ENCODE measurements at places on chromosomes 7 and 10.
A peak's percentile ranks its signal among the peaks of the same experiment; 100 is the strongest.

GRCh38 chr10:34628174-34628796, 186.8 kb downstream of the PARD3 start:
- DNase-seq = no peak

GRCh38 chr7:21149809-21150208, 278.1 kb upstream of the SP4 start:
- no peak for DNase-seq

GRCh38 chr10:92290076-92290836, 622 bp downstream of the CPEB3 start:
- peak; percentile 31 for DNase-seq

DNA sequence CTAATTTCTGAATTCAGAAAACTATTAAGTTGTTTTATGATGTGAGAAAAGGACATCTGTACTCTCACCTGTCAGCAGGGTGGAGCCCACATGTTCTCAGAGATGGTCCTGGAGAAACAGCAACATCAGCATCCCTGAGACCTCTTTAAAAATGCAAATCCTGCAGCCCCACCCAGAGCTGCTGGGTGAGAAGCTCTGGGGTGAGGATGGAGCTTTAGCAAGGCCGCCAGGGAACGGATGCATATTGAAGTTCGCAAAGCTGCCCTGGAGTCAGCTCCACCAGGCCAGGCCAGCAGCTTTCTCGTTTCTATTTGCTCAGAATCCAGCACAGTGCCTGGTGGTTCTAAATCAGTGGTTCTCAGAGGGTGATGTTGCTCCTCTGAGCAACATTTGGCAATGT, 49.1 kb downstream of the PRKCQ start:
- no peak for DNase-seq

GRCh38 chr10:52786098-52786497, 13.5 kb upstream of the MBL2 start:
- DNase-seq = no peak

- no peak for DNase-seq
Observed at GRCh38 chr7:25795824-25796235, 356.2 kb upstream of the NFE2L3 start.

- DNase-seq = no peak
Observed at GRCh38 chr7:106346678-106347217, 62.0 kb upstream of the NAMPT start.

DNA sequence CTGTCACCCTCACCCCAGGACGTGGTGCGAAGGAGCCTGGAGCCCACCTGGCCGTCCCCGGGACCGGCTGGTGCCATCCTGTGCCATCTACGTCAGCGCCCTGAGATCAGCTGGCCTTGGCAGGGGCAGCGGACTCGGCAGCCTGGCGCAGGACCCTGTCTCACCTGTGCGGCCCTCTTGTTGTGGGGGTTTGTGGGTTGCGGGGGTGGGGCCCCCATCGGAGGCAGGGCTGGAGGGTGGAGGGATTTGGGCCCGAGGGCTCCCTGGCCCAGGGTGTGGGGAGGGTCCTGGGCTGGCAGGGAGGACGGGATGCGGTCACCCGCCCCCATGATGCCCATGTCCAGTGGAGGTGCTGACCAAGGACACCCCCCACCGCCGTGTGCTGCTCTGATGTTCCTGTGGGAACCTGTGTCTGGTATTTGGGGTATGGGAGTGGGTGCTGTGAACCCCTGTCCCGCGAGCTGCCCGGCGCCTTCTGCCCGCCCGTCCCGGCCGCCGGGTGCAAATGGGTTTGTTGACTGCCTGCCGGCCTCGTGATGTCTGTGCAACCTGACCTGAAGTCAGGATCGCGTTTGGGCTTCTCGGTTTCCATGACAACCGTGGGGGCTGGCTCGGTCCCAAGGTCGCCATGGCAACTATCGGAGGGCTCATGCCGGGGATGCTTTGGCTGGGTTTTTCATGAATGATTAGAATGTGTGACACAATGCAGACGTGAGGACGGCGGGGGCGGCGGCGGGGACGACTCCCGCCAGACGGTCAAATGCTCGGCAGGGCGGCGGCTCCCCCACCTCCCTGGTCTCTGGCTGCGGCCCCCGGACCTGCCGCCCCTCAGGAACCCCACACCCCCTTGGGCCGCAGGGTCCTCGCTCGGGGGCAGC, 7.3 kb downstream of the MAFK start:
- peak; percentile 78 for DNase-seq

GRCh38 chr10:114478281-114478680, 74.0 kb upstream of the AFAP1L2 start:
- no peak for DNase-seq

GRCh38 chr10:71863203-71863602, 12.2 kb upstream of the PSAP start:
- no peak for DNase-seq

- DNase-seq = no peak
Observed at GRCh38 chr10:43155741-43156140, 17.5 kb downstream of the CSGALNACT2 start.

- DNase-seq = no peak
Observed at GRCh38 chr10:1274701-1275544, 218.7 kb downstream of the WDR37 start.

- DNase-seq = no peak
Observed at GRCh38 chr7:39168403-39169098, 190.8 kb downstream of the POU6F2 start.

GRCh38 chr7:1525409-1525808, 5.1 kb upstream of the MAFK start:
- no peak for DNase-seq

GRCh38 chr7:27651702-27652101, 11.0 kb downstream of the HIBADH start:
- no peak for DNase-seq

GRCh38 chr10:88989824-88990383, 694 bp upstream of the FAS start:
- DNase-seq = peak; percentile 47

DNA sequence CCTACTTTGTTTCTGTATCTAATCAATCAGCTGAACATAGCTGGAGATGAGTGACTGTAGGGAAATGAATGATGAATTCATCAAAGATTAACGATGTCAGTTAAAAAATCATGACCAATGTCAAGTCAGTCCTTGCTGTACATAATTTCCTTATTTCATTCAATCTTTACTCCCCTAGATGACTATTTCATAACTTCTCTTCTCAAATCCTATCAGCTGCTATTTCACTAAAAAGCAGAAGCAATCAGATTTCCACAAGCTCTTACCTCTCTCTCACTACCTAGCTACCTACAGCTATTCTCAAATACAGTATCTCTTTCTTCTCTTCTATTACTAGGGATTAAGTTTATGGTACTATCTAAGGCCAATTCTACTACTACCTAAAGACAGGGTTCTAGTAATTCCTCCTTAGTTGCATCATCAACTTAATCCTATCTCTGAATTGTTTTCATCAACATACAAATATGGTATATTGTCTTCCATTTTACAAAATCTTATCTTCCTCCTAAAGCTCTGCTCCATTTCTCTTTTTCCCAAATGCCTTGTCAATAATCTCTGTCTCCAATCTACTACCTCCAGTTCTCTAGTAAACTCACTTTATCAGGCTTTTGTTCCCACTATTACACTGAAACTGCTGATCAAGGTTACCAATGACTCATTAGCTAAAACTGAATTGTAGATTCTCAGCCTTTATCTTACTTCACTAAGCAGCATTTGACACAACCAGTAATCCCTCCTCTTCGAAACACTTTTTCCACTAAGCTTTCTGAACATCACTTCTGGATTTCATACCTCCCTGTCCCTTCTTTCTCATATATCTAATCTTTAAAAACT, 28.4 kb downstream of the JMJD1C start:
- no peak for DNase-seq

DNA sequence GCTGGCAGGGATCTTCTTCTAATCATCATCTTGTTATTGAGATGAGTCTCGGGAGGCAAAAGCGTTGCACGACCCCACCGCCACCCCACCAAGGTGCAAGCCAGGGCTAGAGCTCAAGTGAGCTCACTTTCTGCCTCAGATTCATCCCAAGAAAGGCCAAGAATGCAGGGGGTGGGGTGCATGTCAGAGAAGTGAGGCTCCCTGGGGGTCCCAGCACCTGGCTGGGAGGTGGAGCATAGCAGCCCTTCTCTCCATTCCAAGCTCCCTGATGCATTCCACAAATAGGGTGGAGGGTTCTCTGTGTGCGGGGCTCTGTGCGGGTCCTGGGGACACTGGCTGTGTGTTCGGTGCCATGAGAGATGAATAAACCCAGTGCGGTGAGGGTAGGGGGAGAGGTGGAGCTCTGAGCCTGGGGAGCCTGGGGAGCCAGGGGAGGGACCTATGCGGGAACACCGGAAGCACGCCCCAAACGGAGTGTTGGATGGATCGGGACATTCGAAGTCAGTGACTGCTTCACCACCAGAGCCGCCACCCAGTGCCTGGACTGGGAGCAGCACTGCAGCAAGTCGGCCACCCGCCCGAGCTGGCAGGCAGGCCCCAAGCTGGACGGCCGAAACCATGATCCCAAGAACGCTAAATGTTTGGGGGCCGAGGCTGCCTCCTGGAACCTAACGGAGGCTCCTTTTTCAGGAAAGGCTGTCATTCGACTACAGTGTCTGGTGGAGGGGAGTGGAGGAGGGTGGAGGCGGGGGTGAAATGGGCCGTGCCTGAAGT, 17.9 kb upstream of the HMX3 start:
- DNase-seq = no peak

- no peak for DNase-seq
Observed at GRCh38 chr7:44802418-44803025, 6.0 kb downstream of the PPIA start.

DNA sequence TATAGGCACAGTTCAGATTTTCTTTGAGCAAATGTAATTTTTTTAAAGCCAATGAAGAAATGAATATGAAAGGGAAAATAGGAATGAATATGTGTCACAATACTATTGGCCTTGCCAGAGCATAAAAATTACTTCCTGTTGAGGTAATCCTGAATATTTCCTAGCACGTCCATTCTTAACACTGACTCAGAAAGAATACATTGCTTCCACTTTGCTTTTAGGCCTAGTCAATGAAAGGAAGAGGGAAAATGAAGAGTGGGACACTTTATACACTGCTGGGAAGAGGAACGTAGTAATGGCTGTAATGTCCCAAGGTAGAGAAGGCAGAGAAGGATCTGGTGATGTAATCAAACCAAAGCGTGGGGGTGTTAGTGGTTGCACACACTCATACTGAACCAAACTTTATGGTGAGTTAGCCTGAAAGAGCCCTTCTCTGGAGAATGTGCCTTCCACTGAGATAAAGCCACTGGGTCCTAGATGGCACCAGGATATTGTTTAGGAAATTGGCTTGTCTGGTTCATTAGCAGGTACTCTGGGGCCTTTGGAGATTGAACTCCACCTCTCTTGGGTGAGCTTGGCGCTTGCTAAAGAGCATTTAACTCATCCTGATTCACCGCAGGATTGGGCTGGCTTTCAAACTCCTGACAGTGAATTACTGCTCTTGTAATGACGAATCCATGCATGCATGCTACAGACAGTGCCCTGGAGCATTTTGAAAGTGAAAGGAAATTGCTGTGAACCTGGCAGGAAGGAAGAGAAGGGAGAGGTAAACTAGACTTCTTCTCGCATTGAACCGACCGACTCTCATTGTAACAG, 254.9 kb downstream of the KIAA1217 start:
- DNase-seq = no peak

GRCh38 chr10:124255556-124255955, 162.2 kb upstream of the CHST15 start:
- no peak for DNase-seq

GRCh38 chr7:98613601-98614425, 3.3 kb upstream of the NPTX2 start:
- peak; percentile 69 for DNase-seq

GRCh38 chr7:148348466-148348865, 242.1 kb upstream of the C7orf33 start:
- DNase-seq = no peak

GRCh38 chr7:70947181-70947580, 184.8 kb upstream of the GALNT17 start:
- DNase-seq = no peak

GRCh38 chr7:6446838-6447580, 745 bp downstream of the DAGLB start:
- DNase-seq = peak; percentile 44

DNA sequence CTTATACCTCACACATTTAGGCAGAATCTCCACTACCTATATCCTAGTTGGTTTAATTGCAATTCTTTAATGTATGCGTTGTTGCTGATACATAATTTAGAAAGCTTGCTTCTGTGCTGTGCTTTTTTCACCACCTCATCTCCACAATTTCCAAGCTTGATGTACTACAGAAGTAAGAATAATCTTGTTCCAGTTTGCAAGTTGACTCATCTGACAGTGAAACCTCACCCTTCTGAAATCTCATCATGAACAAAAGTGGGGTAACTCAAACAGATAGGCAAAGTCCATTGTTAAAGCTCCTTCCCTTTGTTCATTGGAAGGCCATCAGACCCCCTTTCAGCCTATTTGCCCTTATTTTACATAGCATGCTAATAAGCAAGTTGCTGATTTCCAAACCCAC, 13.6 kb downstream of the EIF4EBP2 start:
- no peak for DNase-seq

- no peak for DNase-seq
Observed at GRCh38 chr7:66919304-66919703, 1.7 kb upstream of the TMEM248 start.

DNA sequence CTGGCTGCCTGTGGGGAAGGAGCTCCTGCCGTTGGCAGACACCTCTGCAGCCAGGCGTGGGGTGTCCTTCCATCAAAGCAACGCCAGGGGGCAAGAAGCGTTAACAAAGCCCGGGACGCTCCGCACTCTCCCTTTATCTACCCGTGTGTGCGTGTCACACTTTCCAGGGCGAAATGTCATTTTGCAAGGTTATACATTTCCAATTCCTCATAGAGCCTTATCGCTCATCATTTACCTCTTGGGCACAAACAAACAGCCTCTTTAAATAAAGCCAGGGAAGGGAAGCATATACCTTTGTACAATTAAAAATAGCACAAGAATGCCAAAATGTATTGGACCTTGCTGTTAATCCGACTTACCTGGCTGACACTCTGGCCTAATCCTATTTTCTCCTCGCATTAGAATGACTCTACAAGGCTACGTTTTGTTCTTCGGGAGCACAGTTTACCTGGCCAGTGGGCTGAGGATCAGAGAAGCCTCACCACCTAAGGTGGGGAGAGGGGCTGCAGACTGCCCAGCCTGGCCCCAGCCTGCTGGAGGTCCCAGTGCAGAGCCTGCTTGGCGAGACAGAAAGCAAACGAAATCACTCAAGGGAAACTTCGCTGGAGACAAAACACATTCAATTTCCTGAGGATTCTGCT, 77.6 kb upstream of the EN2 start:
- DNase-seq = no peak

- DNase-seq = no peak
Observed at GRCh38 chr7:35260246-35260645, 6.3 kb upstream of the TBX20 start.

Data from left renal cortex interstitium (tissue), 4 donors.